Hippocampal formation (tissue), 2 donors: ENCODE measurements at places on chromosomes 5 and 9.

DNA sequence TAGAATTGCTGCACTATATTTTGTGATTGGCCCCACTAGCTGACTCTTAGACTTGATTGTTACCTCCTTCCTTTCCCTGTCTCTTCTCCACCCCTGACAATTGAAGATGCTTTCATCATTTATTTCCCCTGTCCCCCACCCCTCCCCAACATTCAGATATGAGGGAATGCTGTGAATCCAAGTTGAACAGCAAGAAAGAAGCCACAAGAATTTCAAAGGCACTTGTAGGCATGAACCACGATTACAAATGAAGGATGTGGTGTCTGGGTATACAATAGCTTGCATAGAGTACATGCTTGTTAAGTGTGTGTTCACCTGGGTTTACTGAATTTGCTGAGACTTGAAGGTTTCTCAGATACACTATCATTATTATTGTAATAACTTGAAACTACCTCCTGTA is 78.3 kb upstream of the TRIO start:
- no peak for DNase-seq

DNA sequence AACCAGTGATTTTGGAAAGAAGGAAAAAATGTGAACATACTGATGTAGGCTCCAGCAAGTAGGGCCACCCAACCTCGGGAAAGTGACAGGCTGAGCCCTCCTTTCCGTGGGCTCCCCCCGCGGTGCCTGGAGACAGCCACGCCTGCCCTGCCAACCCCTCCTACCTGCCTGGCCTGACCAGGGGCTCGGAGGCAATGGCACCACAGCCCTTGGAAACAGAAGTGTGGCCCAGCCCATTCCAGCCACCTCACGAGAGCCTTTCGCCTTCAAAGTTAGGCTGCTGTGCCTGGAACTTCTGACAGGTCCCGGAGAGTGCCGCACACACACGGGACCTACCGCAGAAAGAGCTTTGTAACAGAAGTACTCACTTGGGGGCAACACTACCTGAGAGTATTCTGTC is 49.5 kb upstream of the LRRC14B start:
- DNase-seq: no peak

GRCh38 chr5:136518814-136519213 is 153.5 kb upstream of the TRPC7 start:
- no peak for DNase-seq

DNA sequence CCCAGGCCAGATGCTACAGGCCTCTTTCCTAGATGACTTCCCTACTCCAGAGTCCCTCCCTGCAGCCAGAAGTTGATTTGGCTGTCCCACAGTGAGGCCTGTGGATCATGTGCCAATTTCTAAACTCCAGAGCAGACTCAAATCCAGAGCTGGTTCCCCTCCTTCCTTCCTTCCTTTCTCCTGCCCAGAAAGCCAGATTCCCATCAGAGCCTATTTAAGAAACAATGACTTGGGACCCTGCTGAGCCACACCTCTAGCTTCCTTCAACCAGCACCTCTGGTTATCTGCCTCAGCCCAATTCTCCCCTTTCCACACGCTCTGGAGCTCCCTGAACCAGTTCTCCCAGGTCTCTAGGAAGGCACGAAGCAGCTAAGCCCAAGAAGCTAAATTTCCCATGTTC is 7.2 kb downstream of the FAM219A start:
- no peak for DNase-seq

DNA sequence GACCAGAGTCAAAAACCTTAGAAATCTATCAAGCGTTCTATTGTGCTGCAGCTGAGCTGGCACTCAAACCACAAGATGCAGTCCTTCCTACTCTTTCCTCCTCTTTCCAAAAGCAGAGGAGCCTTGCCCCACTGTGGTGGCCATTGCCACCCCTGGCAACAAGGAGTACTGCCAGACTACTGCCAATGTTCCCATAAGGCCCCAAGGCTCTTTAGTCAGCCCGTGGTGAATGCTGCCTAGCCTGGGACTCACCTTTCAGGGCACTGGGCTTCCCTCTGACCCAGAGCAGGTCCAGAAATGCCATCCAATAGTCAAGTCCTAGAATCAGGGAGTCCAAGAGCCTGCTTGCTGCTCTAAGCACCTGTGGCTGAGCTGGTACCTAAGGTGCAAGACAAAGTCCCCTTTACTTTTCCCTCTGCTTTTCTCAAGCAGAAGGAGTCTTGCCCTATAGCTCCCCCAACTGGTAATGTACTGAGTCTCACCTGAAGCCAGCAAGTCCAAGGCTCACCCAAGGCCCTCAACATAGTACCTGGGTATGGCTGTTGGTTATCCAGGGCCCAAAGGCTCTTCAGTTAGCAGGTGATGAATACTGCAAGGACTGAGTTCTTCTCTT is 219.4 kb downstream of the ATPSCKMT start:
- DNase-seq: no peak

GRCh38 chr5:112372543-112372942 is 46.5 kb downstream of the EPB41L4A start:
- no peak for DNase-seq

DNA sequence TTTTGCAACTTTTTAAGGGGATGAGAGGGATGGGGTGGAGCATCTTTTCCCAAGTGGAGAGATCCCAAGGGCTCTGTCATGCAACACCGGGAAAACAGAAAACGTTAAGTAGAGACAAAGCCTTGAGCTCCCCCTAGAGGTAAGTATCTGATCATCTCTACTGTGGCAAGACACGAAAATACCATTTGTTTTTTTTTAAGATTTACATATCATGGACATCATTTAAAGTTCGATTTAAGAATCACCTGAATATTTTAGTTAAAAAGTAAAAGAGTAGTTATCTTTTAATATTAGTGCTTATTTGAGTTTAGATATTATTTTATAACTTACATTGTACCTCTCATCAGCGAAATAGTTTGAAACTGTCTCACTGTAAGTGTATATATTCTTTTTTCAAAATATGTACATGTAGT is 200.4 kb downstream of the LRRC70 start:
- peak; percentile 71 for DNase-seq

GRCh38 chr5:123429993-123430392 is 6.8 kb upstream of the CEP120 start:
- DNase-seq: no peak

DNA sequence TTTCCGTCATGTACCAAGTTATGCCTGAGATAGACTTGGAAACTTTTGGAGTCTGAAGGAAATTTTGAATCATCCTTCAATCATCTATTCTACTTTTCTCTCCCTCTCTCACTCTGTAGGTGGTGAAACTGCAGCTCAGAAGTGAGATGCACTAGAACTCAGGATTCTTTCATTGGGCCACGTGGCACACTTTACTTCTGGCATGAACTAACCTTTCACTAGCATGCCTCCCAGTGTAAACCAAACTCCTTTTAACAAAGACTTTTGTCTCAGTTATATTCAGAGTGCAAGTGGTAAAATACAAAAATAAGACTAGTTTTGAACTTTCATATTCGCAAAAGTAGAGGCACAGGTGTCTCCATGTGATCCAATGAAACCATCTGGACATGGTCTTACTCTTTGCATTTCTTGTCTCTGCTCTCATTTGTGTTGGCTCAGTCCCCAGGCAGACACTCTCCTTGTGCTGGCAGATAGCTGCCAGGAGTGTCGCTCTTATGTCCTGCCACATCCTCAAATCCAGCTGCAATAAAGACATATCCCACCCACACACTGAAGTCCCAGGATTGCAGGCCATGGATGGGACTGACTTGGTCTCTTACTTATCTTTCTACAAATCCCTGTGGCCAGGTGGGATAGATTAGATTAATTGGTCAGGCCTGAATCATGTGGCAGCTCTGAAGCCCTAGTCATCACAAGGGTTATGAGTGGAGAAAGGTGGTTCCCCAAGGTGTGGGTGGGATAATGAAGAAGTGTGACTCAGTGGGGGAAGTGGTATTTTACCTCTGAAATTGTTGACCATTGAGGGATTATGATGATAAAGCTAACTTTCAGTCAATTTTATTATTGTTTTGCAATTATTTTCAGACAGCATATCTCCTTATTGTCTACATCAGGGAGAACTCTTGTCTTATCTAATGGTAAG is 267.5 kb downstream of the GABRB2 start:
- no peak for DNase-seq

DNA sequence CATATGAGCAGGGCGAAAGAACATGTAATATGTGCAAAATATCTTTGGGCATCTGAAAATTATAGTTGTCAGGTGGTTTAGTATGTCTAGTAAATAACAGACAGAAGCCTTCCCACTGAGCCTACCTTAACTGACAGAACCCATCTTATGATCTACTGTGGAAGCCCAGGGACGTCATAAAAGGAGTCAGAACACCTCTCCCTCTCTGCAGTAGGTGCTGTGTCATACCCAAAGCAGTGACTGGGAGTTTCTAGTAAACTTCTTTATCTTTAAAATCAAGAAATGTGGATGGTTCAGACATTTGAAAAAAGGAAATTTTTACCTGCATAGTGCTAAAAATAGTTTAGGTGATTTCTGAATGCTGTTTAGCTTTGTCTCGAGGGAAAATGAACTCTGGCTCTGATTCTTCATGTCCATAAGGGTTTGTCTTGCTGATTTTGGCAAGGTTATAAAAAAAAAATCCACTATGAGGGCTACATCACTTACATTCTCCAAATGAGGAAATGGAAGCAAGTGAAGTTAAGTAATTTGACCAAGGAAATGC is 104.0 kb downstream of the NUDT12 start:
- no peak for DNase-seq

- peak; percentile 95 for DNase-seq
These were observed 149.5 kb downstream of the BAAT start for GRCh38 chr9:101235105-101235866.

DNA sequence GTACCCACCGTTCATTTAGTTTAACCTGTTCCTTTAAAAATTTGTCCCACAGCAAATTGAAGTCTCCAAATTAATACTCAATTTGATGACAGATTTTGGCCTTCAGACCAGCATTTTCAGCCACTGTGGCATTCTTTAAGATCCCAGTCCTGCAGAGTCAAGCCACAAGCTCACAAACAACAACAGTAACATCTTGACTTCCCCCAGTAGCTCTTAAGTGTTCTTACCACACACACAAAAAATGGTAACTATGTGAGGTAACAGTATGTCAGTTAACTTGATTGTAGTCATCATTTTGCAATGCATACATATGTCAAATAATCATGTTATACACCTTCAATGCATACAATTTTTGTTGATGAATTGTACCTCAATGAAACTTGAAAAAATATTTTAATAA is 247.9 kb downstream of the LURAP1L start:
- no peak for DNase-seq

DNA sequence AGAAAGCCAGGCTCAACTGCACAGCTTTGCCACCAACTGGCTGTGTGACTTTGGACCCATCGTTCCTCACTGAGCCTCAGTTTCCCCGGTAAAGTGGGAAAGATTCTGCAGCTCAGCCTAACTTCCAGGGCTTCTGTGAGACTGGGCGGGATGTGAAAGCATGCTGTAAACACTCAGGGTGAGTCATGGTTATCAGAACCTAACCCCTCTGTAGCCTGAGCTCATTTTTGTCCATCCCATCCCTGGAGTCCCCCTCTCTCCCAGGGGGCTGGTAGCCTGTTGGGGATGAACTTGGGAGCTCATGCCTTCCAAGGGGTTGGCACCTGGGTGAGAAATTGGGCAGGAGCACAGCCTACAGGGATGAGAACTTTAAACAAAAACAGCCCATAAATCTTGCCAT is 2.3 kb downstream of the CCDC69 start:
- no peak for DNase-seq

DNA sequence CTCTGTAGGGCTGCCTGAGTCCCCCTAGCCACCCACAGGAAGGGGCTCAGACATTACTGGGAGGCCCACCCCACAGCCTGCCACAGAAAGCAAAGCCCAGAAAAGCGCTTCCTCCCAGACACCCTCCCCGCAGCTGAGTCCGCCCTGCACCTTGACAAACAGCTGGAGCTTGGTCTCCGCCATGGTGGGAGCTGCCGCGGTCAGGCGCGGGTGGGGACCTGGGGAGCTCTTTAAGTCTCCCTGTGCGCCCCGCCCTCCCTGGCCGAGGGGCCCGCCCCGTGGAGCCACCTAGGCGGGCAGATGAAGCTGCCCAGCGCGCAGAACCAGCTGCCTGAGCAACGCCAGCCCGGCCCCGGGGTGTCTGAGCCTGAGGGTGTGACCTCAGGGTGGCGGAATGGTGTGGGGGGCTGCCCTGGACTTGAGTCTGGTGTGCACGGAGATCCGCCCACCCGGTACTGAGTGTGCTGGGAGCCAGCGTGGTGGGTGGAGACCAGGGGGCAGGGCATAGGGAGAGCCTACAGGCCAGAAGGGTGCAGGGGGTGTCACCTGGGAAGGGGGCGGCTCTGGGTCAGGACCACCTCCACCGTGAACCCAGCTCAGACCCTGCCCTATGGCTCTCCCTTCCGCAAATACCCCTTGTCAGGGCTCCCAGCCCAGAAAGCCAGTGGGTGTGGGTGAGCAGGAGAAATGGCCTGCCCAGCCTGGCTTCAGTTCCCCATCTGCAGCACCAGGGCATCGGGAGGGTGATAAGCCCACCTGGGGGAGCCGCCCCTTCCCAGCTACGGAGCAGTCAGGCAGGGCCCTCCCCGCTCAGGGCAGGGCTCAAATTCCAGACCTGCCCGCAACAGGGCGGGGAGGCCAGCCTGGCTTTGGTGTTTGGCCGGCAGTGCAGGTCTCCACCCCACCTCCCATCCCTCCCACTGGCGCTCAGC is at the start of gene CLIC3:
CLIC3 (minus strand) TSS at position 208 of the 932 bp plus-strand sequence; CDS start at position 183, 25 bp downstream.
- DNase-seq: no peak

- no peak for DNase-seq
These were observed 126.6 kb downstream of the C9orf152 start for GRCh38 chr9:110081395-110081794.

GRCh38 chr9:25939126-25939525 is 260.9 kb upstream of the TUSC1 start:
- no peak for DNase-seq

DNA sequence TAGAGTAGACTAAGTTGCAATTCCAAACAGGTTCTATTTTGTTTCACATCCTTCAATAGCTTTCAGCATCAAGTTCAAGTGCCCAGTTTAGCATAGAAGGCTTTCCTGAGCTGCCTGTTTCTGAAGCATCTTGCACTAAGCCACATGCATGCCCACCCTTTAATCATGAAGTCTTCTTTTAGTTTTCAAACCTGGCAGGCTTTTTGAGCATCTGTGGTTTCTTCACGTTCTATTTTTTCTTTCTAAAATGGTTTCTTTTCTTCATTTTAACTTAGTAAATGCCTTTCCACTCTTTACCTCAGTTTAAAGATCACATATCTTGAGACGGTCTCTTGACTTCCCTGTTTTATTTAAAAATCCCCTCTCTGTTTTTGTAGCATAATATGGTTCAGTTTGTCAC is 360.1 kb downstream of the MAN2A1 start:
- DNase-seq: no peak

DNA sequence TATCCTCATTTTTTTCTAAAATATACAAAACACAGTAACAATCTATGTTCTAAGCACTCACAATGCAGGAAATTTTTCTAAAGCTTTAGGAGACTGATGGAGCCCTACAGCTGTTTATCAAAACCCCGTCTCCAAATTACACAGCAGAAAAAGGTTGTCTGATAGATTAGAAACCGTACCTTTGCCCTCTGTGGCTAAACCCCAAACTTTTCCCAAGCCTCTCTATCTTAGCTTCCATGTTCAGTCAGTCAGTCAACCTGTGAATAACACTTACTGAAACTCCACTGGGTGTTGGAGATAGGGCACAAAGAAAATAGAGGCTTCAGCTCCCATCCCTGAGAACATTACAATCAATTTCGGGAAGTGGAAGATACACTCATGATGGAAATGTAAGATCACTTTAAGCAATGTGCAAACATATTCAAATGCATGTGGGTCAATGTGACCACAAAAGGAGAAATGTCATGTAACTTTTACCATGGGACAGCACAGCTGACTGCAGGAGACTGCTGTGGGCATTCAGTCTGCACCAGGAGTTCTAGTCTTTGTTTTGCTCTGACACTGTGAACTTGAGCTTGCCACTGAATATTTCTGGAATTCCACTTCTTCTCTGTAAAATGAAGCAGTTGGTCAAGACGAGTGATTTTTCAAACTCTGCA is 279.5 kb upstream of the PIK3R1 start:
- no peak for DNase-seq
